Neural crest cell (in vitro differentiated cells): ENCODE measurements at places on chromosomes 4 and X.

GRCh38 chr4:34193451-34194154, 2050.7 kb downstream of the ARAP2 start:
- no peak for DNase-seq

- DNase-seq: no peak
Observed at GRCh38 chr4:121654738-121655137, 42.0 kb downstream of the ANXA5 start.

DNA sequence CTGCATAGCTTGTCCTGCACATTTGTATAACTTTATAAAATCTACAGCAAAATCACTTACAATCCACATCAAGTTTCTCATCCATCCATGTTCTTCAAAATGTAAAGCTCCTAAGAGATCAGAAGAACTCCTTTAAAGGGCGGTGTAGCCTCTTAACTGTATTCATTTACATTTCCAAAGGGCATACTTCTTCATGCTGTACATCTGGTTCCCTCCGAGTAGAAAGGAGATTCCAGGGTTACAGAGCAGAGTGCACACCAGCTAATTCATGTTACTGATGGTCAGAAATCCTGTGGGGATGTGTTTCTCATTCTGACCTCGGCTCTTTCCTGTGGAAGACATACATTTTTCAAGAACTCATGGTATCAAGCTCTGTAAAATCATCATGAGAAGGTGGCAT, 231.8 kb downstream of the ARAP2 start:
- no peak for DNase-seq

DNA sequence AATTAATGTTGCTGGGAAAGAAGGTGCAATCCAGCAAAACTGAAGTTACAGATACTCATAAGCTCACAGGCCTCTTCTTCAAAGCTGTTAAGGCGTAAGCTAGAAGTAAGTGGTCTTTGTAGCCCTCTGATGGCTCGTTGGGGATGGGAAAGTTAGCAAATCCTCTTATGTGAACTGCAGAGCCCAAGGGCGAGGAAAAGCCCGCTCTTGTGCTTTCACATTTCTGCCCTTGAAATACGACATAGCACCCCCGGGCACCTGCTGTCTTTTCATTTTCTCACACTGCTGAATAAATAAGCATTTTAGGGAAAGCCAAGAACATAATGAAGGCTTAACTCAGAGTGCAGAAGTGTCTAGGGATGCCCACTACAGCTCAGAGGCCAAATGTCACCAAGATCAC, 73.1 kb upstream of the SORBS2 start:
- DNase-seq: no peak

GRCh38 chrX:103404231-103405008, 28.1 kb downstream of the BEX3 start:
- peak; percentile 50 for DNase-seq

DNA sequence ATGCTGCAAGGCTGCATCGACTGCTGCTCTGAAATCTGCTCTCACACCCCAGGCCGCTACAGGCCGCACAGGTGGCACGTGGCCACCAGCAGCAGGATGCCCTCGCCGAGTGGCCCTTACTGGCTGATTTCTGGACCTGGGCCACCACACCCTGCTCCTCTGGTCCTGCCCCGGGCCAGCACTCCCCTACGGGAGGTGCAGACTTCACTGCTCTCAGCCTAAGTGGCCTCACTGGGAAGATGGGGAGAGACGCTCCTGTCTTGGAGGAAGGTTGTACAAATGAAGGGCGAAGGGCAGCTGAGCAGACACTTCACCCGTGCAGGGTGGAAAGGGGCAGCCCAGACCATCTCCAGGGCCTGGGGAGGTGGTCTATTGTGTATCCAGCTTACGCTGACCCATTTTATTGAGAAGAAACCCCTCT, 72.5 kb downstream of the ACOX3 start:
- no peak for DNase-seq

- DNase-seq: peak; percentile 4
Observed at GRCh38 chr4:41294445-41295062, 37.8 kb downstream of the UCHL1 start.

GRCh38 chr4:102037566-102037965, 247.0 kb downstream of the BANK1 start:
- no peak for DNase-seq

DNA sequence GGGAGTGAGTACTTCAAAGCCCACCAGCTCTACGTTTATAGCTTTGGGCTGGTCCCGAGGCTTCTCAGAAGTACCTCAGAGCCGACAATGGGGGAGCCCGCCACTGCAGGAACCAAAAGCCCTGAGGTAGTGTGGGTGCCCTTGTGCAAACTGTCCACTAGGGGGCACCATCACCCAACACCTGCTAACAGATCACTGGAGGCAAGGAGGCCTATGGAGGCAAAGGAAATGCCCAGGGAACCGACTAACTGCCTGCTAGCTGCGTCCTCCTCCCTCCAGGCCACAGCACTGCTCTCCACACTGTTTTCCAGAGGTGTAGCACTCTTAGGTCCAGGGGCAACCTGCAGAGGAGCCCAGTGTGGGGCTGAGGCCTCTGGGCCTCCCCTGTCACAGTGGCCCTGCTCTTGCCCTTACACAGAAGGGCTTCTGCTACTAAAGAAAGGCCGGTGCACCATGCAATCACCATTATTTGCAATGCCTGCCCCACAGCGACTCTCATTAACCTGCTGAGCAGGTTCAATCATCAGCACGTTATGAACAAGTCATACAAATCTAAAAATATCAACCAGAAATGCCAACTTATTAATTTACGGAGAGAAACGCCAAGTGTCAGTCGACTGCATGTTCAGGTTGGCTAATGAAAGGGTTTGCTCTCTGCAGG, 159.1 kb downstream of the NSUN7 start:
- peak; percentile 69 for DNase-seq

DNA sequence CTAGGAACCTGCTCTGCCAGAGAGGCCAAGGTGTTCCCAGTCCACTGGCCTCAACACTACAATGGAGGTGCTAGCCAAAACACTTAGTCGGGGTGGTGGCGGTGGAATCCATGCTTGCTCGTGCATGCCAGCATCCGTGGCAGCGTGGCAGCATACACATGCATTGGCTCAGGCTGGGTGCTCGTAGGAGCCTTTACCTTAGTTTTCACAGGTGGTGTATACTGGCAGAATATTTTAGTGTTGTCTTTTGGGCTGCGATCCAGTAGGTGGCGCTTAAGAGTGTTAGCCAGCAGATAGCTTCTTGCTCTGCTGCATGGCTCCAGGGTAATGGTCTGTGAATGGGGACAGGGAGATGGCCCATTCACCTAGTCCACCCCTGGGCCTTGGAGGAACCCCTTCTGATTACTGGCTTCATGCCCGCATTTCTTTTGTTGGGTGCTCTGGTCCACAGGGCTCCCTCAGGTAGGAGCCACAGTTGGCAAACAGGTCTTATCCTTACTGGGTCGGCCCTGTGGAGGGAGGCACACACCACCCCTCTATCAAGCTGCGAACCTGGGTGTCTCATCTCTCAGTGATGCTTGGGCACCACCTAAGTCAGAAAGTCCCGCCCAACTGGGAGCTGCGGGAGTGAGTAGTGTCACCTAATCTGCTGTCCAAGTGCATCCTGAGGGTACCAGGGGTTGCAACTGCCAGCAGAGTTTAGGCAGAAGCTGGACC, 40.0 kb downstream of the RIPPLY1 start:
- no peak for DNase-seq

DNA sequence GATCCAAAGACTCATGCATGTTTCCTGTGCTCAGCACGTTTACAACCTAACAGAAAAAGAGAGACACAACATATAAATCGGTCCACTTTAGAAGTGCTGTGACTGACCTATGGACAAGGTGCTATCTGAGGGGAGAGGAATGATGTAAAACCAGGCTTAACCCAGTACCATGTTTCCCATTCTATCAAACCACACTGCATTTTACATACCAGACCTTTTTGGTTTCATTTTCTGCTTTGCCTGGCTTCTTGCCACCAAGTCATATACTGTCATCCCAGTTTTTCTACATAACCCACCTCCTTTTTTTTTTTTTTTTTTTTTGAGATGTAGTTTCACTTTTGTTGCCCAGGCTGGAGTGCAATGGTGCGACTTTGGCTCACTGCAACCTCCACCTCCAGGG, 82.2 kb downstream of the KLF8 start:
- no peak for DNase-seq

DNA sequence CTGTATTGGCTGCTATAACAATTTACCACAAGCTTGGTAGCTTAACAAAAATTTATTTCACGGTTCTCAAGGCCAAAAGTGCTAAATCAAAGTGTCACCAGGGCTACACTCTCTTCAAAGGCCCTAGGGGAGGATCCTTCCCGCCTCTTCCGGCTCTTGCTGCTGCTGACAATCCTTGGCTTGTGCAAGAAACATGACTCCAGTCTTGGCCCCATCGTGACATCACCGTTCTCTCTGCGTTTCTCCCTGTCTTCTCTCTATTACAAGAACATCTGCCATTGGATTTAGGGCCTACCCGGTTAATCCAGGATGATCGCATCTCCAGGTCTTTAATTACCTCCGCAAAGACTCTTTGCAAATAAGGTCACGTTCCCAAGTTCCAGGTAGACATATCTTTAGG, 10.4 kb upstream of the CLCN4 start:
- DNase-seq: no peak

DNA sequence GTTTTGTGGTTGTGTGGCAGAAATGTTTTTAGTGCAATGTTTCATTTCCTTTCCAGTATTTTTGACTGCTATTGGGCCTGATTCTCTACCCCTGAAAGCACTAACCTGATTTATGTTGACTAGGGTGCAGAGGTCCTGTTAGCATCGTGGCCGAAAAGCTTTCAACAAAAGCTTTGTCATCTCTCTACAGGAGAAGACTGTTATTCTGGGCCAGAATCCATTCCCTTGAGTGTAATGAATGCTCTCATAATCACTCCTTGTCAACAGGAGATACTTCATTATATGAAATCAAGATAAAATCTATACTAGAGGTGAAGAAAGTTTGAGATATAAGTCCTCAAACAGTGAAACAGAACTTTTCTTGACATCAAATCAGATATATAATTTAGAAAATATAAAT, 195.5 kb downstream of the ZNF330 start:
- DNase-seq: no peak

GRCh38 chr4:152467101-152467500, 68.8 kb downstream of the FBXW7 start:
- DNase-seq: no peak

DNA sequence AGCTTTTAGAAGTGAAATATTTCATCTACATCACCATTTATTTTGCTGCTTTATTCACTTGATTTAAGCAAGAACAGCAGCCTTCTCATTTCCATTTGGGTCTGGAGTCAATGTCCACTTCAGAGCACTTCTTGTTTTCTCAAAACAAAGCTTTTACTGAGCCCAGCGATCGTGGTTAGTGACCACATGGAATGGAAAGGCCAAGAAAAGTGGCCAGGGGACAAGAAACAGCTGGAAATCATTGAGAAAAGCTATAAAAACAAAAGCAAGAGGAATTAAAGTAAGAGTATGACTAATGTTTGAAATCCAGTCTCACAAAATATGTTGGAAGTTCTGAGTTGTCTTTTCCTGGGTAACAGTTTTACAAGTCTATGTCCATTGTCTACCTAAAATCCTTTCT, 328.4 kb upstream of the INTU start:
- DNase-seq: no peak

DNA sequence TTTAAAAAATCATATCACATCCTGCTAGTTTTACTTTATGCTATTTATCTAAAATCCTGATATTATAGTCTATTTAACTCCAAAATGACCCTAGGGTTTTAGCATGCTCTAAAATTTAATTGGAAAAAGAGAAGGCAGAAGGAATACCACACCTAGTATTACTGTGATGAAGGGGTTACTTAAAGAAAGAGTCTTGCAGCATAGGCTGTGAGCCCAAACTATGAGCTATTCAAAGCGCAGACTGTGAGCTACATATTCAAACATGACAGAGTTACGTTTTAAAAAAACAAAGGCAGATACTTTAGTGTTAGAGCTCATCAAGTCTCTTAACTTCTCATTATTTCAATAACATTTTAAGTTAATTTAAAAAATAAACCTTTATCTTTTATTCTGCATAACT, 247.7 kb upstream of the ETNPPL start:
- DNase-seq: no peak

DNA sequence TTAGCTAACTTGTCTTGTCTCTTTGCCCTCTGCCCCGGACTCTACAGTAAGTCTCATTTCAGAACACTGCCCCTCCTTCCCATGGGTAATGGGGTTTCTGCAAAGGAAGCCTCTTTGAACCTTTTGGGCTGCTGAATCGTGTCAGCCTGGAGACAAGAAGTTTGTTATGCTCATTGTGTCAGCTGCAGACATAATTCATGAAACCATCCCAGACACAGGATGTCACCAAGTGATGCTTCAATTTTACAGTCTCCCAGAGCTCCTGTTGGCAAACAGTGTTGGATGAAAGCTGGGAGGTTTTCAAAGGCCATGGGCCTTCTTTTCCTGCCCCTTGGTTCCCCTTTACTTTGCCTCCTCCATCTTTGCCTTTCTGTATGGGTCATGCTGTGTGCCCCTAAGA, 223.1 kb upstream of the TAPT1 start:
- no peak for DNase-seq

DNA sequence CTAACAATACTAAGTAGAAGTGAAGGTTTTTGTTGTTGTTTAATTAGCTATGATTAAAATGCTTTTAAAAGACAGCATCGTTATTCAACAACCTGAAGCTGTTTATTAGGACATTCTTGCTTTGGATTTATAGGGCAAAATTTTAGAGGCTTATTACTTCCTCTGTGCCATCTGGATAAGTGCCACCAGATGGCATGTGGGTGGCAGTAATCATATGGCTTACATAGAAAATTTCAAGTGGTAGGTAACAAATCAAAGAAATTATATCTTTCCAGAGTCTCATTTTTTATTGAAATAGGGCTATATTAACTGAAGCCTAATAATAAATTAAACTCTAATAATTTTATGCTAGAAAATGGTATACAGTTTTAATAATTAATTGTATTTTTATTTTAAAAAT, 83.3 kb upstream of the HTR2C start:
- DNase-seq: no peak

DNA sequence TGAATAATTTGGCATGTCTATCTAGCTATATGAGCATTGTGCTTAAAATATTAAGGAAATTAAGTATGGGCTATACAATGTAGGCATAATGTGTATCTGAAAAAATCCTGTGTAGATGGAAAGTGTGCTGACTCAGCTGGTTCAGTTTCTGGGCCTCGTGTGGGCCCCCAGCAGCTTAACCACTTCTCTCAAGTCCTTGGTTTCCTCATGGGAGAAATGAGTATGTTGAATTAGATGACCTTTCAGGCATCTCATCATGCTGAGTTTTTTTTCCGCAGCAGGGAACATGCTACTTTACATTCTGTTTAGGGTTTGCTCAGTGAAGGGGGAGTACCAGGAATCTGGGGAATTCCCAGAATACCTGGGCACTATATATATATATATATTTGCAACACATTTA, 30.5 kb downstream of the RHOH start:
- DNase-seq: no peak

GRCh38 chrX:49166914-49167739, 4.6 kb downstream of the MAGIX start:
- no peak for DNase-seq

GRCh38 chr4:134328741-134329140, 127.2 kb upstream of the PABPC4L start:
- DNase-seq: no peak

GRCh38 chr4:85759388-85759787, 284.4 kb downstream of the ARHGAP24 start:
- no peak for DNase-seq
